T-helper 2 cell (primary cell): ENCODE measurements at places on chromosomes 5 and 9.
A peak's percentile ranks its signal among the peaks of the same experiment; 100 is the strongest.

DNA sequence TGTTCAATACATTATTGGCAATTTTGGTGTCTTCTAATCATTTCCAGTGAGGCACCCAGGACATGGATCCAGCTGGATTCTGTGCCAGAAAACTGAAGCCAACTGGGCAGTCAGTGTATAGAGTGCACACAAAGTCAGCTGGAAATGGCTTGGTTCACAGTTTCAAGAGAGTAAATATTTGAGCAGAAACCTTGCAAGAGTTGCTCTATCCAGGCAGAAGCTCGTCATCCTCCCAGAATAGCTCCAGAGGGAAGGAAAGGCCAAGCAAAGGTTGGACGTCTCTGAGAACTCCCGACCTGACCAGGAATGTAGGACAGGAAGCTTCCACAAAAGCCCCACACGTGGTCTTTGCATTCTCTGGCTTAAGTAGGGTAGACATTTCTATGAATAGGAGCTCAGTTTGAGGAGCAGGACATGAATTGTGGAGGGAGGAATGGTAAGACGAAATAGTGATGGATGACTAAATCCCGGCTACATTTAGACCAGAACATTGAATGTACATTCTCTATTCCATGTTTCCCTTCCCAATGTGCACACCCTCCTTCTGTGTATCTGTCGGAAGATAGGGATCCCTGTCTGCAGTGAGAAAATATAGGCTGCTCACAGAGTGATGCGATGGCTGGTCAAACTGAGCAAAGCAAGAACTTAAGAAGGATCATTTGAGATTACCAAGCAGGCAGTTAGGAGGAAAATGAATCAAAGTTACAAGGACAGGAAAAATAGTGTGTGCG is 72.7 kb upstream of the FCN2 start:
- DNase-seq: no peak

- DNase-seq: no peak
Observed at GRCh38 chr5:176941951-176942350, 42.8 kb upstream of the HK3 start.

GRCh38 chr9:126548312-126548711 is 65.4 kb upstream of the LMX1B start:
- DNase-seq: no peak

GRCh38 chr5:21809611-21810010 is 1043.5 kb downstream of the CDH12 start:
- no peak for DNase-seq

DNA sequence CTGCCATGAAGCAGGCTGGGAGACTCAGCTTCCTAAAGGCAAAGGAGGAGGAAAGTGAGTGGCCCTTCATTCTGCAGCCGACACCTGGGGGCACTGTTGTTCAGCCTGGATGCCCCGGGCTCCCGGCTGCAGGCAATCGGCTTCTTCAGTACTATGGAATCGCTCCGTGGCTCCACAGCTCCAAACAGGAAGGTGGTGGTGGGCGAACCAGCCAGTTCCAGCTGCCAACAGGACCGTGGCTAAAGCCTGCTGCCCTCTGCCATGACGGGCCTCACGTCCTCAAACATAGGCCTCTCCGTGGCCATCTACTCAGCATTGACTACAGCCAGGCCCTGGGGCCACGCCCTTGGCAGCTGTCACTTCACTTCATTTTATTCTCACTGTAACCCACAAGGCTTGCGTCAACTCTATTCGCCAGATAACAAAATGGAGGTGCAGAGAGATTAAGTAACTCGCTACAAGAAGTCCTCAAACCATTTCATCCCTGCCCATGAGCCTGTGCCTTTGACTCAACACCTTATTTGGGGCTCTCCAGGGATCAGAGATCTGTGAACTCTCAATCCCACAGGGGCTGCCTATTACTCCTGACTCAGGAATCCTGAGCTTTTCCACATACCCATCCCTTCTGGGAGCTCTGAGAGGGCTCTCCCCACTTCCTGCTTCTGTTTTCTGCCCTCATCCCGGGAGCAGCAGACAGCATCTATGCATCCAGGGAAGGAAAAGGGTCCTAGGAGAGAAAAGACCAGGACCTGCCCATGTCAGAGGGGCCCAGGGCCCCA is 38.0 kb downstream of the PAX5 start:
- DNase-seq: peak; percentile 35

DNA sequence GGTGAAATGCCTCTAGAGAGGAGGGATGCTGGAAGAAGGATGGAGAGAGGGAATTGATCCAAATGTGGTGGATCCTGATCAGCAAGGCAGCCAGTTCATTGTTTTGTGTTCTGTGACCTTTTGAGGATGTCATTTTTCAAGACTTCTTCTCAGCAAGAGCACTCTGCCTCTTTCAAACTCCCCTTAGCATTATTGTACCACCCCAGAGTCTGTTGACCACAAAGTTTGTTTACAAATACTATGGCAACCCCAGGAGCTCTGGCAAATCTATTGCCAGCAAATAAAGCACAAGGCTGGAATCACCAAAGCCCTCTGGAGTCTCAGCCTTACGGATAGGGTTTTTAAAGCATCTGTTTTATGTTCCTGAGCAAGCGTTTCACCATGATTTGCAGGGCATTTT is 76.2 kb upstream of the SLC1A3 start:
- DNase-seq: no peak

- no peak for DNase-seq
Observed at GRCh38 chr9:97487861-97488260, 13.6 kb upstream of the TMOD1 start.

DNA sequence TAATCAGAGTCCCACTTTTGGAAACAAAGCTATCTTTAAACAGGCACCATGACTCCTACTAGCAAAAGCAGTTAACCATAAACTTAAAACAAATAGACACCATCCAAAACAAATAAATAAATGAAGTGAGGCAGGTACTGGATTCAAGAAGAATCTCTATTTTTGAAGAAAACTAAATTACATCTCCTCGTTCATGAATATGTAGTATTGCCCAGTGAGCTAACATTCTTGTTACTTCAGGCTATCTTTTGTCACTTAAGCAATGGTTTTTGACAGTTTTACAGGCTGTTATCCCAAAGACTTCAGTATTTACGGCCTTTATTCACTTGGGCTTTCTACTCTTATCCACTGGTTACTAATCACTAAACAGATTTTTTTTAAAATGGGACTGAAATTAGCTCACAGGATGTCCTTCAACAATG is 242.5 kb downstream of the MLLT3 start:
- DNase-seq: no peak

DNA sequence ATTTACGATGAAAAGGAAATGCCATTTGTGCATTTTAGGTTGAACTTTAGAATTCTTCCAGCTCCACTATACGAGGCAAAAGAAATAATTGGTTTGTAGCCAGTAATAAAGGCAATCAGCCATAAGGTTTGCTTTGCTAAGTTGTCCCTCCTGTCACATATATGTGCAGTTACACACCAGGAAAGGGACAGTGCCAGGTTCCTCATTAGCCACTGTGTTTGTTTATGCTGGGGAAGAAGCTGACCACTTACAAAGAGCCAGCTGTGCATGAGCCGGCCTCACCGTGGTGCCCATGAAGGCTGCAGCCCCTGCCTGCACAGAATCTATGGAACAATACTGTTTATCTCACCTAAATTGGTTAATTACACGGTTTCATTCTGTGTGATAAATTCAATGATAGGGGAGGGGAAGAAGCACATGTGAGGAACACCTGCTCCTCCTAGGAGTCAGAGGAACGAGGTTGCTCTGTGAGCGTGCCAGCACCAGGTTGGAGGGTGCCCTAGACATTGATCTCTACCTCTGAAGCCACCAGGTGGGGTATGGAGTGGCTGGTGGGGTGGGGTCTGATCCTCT is 173.8 kb upstream of the DAP start:
- no peak for DNase-seq

DNA sequence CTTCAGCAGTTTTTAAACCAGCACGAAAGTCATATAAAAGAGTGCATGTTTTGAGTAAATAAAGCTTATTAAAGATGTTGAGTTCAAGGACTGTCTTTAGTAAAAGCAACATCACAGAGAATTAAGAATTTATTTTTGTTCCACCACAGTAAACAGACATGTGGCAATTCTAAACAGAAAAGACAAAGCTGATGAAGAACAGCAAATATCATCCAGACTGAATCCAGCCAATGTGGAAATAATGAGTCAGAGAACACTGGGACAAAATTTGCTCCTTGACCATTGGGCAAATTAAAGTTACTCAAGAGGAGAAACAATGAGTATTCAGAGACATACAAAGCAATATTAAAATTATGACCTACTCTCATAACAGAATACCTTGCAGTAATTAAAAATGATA is 28.8 kb downstream of the OR2K2 start:
- DNase-seq: no peak
